ENCODE measurements at places on chromosomes 4 and X.

- DNase-seq, result no peak
Measured at GRCh38 chr4:3122081-3122563, 47.6 kb downstream of the HTT start.

GRCh38 chr4:6752486-6752829 is 30.1 kb upstream of the KIAA0232 start:
- no peak for DNase-seq

DNA sequence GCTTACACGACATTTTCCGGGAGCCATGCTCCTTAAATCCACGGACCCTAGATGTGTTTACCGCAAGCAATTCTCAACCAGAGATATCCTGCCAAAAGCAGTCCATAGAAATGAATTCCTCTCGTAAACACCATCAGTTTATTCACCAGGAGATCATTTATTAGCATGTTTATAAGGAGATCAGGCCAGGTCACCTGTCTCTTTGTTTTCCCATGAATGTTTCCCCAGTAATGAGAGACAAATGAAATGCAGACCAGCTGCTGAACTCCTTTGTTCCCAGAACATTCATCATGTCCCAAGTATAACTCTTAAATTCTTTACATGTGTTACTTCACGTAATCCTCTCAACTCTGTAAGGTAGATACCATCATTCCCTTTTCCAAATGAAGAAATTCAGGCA is 137.1 kb downstream of the DDX53 start:
- DNase-seq, result no peak

DNA sequence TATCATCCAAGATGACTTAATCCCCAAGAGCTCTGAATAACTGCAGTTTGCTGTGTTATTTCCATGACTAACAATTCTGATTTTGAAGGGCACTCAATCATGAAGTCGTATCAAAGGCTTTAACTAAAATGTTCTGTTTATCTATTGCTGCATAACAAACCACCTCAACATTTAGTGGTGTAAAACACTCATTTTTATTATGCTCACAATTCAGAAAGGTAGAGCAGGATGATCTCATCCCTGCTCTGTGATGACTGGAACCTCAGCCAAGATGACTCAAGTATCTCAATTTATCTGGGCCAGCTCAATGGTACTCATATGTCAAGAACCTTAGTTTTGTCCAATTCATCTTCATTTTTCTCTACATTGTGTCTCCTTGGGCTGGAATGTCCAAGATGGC is 451.1 kb downstream of the PPARGC1A start:
- DNase-seq, result no peak

DNA sequence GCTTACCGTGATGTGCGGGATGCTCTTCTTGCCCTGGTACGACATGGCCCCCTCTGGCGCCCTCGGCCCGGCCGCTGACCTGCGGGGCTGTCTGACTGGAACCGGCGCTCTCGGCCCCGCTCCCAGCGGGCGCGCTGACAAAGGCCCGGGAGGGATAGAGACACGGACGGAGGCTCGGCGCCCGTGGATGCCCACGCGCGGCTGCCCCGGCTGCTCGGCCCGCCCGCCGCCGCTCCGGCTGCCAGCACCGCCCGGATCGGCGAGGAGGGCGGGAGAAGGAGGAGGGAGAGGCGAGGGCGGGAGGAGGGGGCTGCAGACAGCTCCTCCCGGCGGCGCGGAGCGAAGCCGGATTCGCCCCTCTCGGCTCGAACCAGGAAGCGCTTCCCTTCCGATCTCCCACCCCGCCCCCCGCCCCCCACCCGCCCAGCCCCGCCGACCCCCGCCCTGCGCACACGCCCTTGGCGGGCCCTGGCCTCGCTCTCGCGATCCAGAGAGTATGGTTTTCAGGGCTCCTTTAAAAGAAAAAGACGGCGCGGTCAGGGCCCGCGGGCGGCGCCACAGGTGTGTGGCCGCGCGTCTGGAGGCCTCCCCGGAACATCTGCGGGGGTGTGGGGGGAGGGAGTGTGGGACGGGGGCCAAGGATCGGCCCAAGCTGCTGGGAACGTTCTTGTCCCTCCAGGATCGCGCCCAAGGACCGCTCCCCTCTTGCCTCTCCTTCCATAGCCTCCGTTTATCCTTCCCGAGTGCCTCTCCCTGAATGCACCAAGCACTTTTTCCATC is 4.5 kb downstream of the CRMP1 start:
- peak; percentile 12 for DNase-seq

GRCh38 chr4:3342182-3342854 is 49.5 kb downstream of the RGS12 start:
- DNase-seq, result peak; percentile 32

DNA sequence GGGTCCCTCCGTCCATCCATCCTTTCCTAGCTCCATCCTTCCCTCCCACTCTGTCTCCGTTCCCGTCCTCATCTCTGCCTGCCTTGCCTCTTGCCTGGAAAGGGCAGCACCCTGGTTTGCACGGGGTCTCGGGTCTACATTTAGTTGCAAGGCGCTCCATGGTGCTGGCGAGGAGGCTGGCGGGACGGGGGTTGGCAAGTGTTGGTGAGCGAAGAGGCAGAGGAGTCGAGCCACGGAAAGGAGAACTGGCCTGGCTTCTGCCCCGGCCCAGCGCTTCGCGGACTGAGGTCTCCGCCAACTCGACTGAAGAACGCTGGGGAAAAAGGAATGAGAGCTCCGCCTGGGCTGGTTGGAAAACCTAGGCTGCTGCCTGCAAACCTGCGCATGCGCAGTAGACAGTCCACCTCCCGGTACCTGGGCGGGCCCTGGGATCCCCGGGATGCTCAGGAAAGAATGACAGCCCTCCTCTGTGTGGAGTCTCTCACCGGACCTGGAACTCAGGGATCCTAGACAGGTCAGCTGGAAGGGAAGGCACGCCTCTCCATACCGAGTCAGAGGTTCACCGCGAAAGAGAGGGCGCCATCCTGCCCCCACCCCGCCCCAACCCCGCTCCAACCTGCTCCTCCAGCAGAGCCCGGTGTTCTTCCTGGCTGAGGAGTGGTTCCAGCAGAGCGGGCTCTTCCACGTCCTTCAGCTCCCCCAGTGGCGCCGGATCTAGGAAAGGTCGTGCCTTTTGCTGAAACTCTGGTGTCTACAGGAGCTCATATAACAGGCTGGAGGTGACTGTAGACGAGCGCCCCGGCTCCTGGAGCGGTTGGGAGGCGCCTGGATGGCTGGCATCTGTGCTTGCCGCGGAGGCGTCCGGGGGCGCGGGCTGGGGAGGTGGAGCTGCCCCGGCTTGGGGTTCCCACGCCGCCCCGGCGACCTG is 6.0 kb downstream of the FRG2 start:
- no peak for DNase-seq

- no peak for DNase-seq
Measured at GRCh38 chrX:140164391-140164790, 199.1 kb upstream of the CXorf66 start.
